Fibroblast of mammary gland (primary cell): ENCODE measurements at places on chromosomes 4 and X.

DNA sequence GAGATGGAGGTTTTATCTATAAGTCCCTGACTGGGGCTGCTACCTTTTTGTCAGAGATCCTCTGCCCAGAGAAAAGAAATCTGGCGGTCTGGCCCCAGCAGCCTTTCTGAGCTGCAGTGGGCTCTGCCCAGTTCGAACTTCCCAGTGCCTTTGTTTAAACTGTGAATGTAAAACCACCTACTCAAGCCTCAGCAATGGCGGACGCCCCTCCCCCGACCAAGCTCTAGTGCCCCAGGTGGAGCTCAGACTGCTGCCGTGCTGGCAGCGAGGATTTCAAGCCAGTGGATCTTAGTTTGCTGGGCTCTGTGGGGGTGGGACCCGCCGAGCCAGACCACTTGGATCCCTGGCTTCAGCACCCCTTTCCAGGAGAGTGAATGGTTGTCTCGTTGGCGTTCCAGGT lies 121.8 kb downstream of the TSPAN5 start:
- no peak for DNase-seq

DNA sequence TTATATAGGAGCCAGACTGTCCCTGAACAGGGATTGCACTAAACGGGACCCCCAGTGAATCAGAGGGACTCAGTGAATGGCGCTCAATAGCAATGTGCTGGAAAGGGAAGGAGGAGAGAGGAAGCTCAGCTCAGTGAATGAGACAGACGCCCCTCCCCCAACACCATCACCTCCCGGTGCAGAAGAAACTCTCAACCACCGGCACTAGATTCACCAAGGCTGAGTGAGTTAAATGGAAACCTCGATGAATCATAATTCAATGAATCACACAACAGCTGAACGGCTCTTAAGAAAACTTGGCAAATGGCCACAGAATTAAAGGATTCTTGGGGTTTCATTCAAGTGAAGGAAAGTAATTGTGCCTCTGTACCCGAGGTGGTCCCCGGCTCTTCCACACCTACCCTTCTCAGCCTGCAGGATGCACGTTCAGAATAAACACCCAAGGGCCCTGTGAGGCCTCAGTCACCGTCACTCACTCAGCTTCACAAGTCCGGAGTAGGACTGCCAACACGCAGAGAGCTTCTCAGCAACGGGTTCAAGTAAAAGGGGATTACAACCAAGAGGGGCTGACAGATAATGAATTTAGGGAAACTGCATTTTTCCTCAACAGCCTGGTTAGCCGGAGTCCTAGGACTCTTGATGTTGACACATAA lies 29.3 kb downstream of the CRMP1 start:
- DNase-seq, result peak; percentile 97

GRCh38 chr4:76679691-76680090 lies 218.3 kb downstream of the SOWAHB start:
- no peak for DNase-seq

DNA sequence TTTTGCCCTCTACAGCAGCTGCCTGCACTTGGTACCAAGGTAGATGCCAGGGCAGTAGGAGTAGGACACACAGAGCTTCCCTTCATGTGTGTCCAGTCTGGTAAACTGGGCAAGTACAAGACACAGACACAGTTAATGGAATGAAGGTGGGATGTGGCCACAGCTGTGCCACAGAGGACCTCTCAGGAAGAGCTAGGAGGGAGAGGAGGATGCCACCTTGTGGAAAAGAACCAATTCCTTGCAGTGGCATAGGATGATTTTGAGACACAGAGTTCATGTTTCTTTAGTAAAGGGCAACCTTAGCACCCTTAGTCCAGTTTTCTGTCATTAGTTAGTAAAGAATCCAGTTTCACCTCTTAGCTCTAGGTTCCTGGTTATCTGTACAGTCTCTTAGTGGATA lies 36.3 kb upstream of the TBC1D14 start:
- peak; percentile 29 for DNase-seq

- DNase-seq, result no peak
Observed at GRCh38 chr4:138646383-138646782, 369.2 kb upstream of the NOCT start.

DNA sequence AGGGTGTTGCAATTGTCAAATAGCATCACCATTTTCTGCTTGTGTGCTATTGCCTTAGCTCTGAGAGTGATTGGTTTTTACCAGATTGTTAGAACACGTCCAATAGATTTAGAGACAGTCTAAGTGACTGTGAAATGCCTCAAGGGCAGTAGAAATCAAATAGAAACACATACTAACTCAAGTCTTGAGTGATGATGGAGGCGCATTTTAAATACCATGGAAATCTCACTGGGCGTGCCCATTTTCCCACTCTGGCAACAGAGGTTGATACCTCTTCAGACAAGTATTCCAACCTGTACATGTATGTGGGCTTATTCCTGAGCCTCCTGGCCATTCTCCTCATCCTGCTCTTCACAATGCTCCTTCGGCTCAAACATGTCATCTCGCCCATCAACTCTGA lies 7.2 kb downstream of the SERTM2 start:
- no peak for DNase-seq

- no peak for DNase-seq
Observed at GRCh38 chr4:152068866-152069265, 308.1 kb upstream of the GATB start.

DNA sequence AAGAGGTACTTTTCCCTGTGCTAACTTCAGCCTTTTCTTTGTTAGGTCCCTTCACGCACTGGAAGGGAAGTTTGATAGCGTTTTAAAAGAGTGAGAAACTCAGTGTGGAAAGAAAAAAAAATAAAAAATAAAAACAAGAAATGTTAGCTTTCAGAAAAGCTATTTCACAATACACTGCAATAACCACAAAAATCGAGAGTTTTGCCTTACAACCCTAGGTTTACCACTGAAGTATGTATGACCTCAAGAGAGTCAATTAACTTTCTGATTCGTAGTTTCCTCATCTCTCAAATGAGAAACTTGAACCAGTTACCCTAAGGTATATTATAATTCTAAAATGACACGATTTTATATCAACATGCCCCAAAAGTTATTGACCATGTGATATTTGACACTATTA lies 93.9 kb upstream of the JADE1 start:
- DNase-seq, result peak; percentile 78

DNA sequence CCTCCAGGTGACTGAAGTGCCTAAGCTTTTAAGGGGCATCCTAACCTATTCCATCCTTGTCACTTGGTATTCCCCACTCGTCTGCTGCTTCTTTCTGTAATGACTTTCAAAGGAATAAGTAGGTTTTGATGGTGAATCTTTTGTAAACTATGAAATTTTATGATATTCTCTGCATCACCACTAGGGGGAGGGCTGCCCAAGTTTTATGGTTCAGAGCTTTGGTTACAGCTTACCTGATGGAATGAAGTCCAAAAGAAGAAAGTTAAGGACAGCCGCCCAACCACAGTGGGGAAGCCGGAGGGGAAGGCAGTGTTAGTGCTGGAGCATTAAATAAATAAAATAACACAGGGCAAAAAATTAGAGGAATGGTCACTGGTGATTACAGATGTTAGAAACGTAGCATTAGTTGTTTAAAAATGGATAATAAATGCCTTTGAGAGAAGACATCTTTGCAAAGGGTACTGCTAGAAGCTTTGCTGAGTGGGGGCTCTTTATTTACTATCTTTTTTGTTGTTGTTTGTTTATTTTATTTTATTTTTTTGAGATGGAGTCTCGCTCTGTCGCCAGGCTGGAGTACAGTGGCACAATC lies 204.9 kb downstream of the GBA3 start:
- peak; percentile 14 for DNase-seq

- no peak for DNase-seq
Observed at GRCh38 chr4:132767901-132768300, 381.2 kb upstream of the PCDH10 start.

GRCh38 chr4:188403272-188403671 lies 264.0 kb downstream of the TRIML1 start:
- peak; percentile 37 for DNase-seq

GRCh38 chrX:75273483-75273882 lies 402 bp upstream of the UPRT start:
- no peak for DNase-seq

GRCh38 chr4:182062936-182063335 lies 180.3 kb upstream of the TENM3 start:
- peak; percentile 82 for DNase-seq

- DNase-seq, result no peak
Observed at GRCh38 chr4:88812420-88812819, 114.8 kb upstream of the NAP1L5 start.

DNA sequence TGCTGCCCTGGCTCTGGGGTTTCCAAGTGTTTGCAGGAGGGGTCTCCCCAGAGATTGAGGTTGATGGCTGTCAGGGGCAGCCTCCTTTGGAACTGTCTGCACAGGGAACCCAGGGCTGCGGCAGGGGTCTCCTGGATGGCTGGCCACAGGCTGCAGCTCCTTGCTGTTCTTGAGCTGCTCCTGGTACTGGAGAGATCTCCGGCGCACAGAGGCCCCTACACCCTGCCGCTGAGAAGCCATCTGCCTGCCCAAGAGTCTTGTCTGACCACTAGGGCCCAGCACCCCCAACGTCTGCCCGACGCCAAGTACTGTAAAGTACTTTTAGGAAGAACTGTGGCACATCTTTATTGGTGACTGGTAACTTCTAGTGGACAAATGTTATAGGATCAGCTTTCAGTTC lies 13.5 kb downstream of the STIM2 start:
- no peak for DNase-seq

DNA sequence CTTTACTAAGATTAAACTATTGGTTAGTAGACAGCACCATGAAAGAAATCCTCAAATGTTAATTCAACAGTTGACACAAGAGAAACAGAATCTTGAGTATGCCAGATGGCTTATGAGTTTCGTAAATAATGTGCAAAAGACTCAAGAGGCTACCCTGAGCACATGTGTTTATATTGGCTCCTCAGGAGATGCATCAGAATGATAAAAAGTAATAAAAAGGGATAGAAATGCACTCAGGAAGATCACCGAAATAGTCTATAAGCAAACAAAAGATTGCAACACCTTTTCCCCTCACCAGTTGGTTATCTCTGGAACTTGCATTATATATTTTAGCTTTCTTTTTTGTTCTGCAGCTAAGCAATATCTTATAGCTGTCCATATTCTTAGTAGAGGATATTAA lies 84.4 kb downstream of the SCFD2 start:
- DNase-seq, result peak; percentile 33

- DNase-seq, result peak; percentile 62
Observed at GRCh38 chr4:139844057-139844456, 178.4 kb downstream of the MGST2 start.

DNA sequence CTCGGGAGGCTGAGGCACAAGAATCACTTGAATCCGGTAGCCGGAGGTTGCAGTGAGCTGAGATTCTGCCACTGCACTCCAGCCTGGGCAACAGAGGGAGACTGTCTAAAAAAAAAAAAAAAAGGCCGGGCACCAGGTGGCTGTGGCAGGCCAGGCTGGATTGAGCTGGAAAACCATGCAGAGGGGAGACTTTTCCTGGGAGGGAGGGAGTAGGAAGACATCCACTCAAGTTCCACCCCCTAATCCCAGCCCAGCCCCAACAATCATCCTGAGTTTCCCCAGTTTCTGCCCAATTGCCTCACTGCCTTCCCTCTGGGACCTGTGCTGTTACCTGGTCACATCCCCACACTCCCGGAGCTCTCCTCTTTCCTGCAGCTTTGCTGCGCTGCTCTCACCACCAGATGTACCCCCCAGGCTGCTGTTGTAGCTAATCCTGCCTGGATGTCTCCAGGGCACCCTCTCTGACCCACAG lies 9.0 kb upstream of the TSPYL2 start:
- no peak for DNase-seq

GRCh38 chr4:149794352-149794751 lies 21.3 kb downstream of the IQCM start:
- DNase-seq, result peak; percentile 43

- no peak for DNase-seq
Observed at GRCh38 chr4:174505007-174505406, 17.3 kb downstream of the HPGD start.

DNA sequence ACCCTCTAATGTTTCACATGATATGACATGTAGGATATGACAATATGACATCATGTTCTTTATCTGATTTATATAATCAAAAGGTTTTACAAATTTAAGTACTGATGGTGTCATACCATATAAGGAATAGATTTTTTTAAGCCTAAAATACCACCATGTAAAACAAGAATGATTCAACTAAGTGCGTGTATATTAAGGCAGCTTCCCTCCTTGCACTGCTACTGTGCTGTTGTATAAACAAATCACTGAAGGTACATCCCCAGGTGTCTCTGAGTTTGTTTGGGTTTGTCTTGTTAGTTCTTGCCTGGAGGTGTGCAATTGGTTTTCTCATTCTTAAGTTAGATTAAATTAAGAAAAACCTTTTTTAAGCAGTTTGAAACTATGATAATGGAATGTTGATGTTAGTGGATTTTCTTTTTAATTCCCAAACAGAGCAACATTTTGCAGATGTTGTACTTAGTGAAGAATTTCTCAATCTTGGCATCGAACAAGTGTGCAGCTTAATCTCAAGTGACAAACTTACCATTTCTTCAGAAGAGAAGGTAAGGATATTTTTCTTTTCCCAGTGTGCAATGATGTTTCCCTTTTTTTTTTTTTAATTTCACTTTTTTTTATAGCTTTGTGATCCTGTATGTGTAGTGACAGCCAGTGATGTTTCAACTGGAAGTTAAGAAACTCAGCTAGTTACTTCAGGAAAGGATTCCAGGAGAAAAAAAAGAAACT lies 33.4 kb upstream of the MSMO1 start:
- no peak for DNase-seq

GRCh38 chrX:136480383-136480782 lies 7.4 kb upstream of the BRS3 start:
- no peak for DNase-seq

- DNase-seq, result no peak
Observed at GRCh38 chrX:44829832-44830231, 14.0 kb upstream of the DUSP21 start.

- no peak for DNase-seq
Observed at GRCh38 chr4:104735174-104735573, 240.5 kb upstream of the CXXC4 start.

- DNase-seq, result no peak
Observed at GRCh38 chr4:16122784-16123183, 39.0 kb upstream of the PROM1 start.

- DNase-seq, result no peak
Observed at GRCh38 chr4:171644430-171645057, 168.7 kb upstream of the GALNTL6 start.

- DNase-seq, result peak; percentile 62
Observed at GRCh38 chrX:13721371-13721770, 13.0 kb downstream of the TRAPPC2 start.

GRCh38 chr4:106909486-106910188 lies 126.5 kb downstream of the DKK2 start:
- no peak for DNase-seq

DNA sequence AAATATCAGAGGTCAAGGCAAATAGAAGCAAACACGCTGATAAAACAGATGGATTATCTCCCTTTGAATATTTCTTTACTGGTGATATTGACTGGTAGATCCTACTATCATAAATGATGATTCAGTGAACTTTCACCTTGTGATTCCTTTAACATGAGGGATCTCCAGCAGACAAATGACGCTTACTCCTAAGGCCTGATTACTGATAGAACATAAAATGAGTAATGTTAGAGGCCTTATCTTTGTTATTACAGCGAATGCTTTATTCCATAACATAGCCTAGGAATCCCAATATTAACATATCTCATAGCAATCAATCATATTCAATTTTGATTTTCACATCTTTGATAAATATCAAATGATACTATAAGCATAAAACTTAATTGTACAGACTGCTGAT lies 152.3 kb downstream of the SLC10A7 start:
- DNase-seq, result peak; percentile 6
